Glutamatergic neuron (in vitro differentiated cells): ENCODE measurements at places on chromosomes 2 and 18.
A peak's percentile ranks its signal among the peaks of the same experiment; 100 is the strongest.

- DNase-seq = no peak
Measured at GRCh38 chr2:69917852-69918251, 2.9 kb downstream of the MXD1 start.

- DNase-seq = no peak
Measured at GRCh38 chr18:22056950-22057349, 112.4 kb upstream of the GATA6 start.

- no peak for DNase-seq
Measured at GRCh38 chr2:141782574-141782973, 348.2 kb downstream of the LRP1B start.

- DNase-seq = no peak
Measured at GRCh38 chr18:5879479-5879882, 15.8 kb downstream of the TMEM200C start.

DNA sequence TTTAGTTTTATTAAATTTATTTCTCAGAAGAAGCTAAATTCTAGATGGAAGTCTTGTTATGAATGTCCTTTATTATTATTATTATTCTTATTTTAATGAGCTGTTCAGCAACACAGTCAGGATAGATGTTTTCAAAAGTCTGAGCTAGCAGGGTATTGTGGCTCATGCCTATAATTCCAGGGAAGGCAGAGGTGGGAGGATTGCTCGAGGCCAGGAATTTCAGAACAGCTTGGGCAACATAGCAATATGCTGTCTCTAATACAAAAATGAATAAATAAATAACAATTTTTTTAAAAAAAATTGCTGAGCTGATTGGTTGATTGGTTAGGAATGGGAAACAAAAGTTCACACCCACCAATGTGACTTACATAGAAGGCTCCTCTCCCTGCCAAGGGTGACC lies 274.1 kb upstream of the CYRIA start:
- no peak for DNase-seq

GRCh38 chr2:141728886-141729285 lies 401.9 kb downstream of the LRP1B start:
- DNase-seq = peak; percentile 51

- DNase-seq = no peak
Measured at GRCh38 chr2:2839782-2840531, 508.9 kb upstream of the MYT1L start.

- DNase-seq = no peak
Measured at GRCh38 chr2:37713258-37713700, 41.8 kb upstream of the CDC42EP3 start.

GRCh38 chr2:40049781-40050180 lies 270.7 kb upstream of the THUMPD2 start:
- DNase-seq = no peak
